Left ventricle myocardium inferior (tissue), 1 donor: ENCODE measurements at places on chromosomes 7 and 10. TPM values are rescaled to one million over a fixed set of nuclear protein-coding genes. Genes with fewer than 3 reads are reported as not detected.
A peak's percentile ranks its signal among the peaks of the same experiment; 100 is the strongest.

GRCh38 chr7:134452419-134452838 lies 6.5 kb downstream of the AKR1B1 start:
- DNase-seq = peak; percentile 54
- H3K4me3 ChIP-seq = no peak overlapping the region
- H3K27ac ChIP-seq = peak overlapping the region; percentile 76
- H3K4me1 ChIP-seq = peaks cover 76% of the 10 kb centered on the region
- no peaks in the 10 kb centered on the region for H3K27me3 ChIP-seq

DNA sequence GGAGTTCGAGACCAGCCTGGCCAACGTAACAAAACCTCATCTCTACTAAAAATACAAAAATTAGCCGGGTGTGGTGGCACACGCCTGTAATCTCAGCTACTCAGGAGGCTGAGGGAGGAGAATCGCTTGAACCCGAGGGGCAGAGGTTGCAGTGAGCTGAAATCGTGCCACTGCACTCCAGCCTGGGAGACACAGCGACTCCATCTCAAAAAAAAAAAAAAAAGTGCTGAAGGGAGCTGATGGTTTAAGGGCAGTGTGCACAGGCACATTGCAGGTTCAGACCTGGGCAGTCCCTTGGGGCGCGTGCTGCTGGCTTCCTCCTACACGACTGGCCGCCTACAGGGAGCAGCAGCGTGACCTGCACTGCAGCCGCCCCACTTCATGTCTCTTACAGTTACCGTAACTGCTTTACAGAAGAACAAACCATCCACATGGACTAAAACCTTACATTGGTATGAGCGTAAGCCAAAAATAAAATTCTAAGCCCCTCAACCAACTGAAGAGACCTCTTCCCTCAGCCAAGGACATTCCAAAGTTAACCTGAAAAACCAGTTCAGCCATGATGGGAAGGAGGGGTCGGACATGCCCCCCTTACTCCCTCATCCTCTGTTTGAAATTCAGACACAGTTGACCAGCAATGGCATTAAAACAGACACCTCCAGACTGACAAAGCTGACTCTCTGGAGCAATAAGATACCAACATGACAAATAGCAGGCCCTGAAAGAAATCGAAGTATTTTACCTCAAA lies 262.2 kb downstream of the ZMYND11 start:
- H3K27ac ChIP-seq = peak overlapping the region; percentile 70
- H3K4me1 ChIP-seq = peaks cover 37% of the 10 kb centered on the region
- no peak overlapping the region for H3K4me3 ChIP-seq
- H3K36me3 ChIP-seq = peaks cover 11% of the 10 kb centered on the region
- no peaks in the 10 kb centered on the region for H3K27me3 ChIP-seq

DNA sequence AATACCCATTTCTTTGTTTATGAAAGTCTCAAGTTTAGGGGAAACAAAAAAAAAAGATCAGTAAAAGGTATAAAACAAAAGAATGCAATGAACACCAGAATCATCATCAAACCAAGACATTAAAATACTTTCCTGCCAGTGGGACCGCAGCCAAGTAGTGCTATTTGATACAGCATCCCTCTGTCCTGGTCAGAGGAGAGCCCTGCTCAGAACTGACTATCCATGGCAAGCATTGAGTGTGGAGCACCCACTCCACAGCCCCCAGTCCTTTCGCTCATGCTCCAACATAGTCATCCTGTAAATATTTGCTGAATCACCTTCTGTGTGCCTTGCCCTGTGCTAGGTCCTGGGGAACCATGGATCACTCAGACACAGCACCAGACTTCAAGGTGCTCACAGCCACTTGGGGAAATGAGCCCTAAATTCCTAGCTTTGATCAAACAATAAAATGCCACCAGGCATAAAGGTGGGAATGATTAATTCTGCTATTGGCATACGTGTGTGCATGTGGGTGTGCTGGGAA lies 213.6 kb upstream of the TBX20 start:
- H3K4me3 ChIP-seq = no peak overlapping the region
- no peaks in the 10 kb centered on the region for H3K36me3 ChIP-seq
- no peak for DNase-seq
- peak overlapping the region; percentile 90 for H3K27ac ChIP-seq

- H3K4me1 ChIP-seq = peaks cover 62% of the 10 kb centered on the region
- peak overlapping the region; percentile 89 for H3K4me3 ChIP-seq
- no peak for DNase-seq
- H3K27me3 ChIP-seq = no peaks in the 10 kb centered on the region
- H3K36me3 ChIP-seq = no peaks in the 10 kb centered on the region
Measured at GRCh38 chr7:98281757-98282606, 496 bp downstream of the BRI3 start.

DNA sequence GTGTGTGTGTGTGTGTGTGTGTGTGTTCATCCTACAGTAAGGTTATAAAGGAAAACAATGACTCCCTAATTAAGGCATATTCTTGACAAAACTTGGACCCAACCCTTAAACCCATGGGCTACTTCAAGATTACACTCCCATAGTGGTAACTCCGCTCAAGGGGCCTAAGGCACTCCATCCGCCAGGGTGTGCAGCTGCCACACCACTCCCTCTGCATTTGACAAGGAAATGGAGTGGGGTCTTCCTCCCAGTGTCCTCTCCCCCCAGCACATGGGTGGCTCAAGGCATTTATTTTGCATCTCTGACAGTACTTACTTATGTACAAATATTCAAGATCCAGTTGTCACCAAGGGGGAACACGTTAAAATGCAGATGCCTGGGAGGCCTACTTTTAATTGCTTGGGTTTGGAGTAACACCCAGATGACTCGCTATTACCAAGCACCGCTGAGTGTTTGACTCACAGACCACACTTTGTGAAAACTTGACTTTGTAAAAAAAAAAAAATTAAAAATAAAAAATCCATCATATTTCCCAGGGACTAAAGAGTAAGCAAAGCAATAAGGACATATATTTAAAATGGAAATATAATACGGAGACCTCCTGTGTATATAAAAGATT lies 53.0 kb upstream of the AGR3 start:
- H3K27me3 ChIP-seq = no peaks in the 10 kb centered on the region
- H3K4me1 ChIP-seq = no peaks in the 10 kb centered on the region
- H3K4me3 ChIP-seq = no peak overlapping the region
- no peaks in the 10 kb centered on the region for H3K36me3 ChIP-seq
- DNase-seq = no peak

- H3K27me3 ChIP-seq = peaks cover 100% of the 10 kb centered on the region
- H3K36me3 ChIP-seq = no peaks in the 10 kb centered on the region
- peaks cover 51% of the 10 kb centered on the region for H3K4me1 ChIP-seq
- no peak for DNase-seq
Measured at GRCh38 chr7:27242555-27243339, at the start of gene EVX1. Gene EVX1 (plus strand): TSS chr7:27242802. CDS start chr7:27243031, 229 bp downstream.

DNA sequence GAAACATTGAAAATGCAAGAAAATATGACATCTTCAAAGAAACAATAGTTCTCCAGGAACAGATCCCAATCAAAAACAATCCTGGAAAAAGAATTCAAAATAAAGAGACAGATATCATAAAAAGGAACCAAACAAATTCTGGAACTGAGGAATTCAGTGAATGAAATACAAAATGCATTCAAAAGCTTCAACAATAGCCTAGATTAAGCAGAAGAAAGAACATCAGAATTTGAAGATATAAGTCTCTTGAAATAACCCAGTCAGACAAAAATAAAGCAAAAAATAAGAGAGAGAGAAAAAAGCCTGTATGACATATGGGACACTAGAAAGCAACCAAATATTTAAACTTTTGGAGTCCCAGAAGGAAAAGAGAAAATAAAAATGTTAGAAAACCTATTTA lies 60.3 kb downstream of the MINPP1 start:
- peaks cover 14% of the 10 kb centered on the region for H3K27me3 ChIP-seq
- no peaks in the 10 kb centered on the region for H3K36me3 ChIP-seq
- DNase-seq = no peak
- no peak overlapping the region for H3K4me3 ChIP-seq

DNA sequence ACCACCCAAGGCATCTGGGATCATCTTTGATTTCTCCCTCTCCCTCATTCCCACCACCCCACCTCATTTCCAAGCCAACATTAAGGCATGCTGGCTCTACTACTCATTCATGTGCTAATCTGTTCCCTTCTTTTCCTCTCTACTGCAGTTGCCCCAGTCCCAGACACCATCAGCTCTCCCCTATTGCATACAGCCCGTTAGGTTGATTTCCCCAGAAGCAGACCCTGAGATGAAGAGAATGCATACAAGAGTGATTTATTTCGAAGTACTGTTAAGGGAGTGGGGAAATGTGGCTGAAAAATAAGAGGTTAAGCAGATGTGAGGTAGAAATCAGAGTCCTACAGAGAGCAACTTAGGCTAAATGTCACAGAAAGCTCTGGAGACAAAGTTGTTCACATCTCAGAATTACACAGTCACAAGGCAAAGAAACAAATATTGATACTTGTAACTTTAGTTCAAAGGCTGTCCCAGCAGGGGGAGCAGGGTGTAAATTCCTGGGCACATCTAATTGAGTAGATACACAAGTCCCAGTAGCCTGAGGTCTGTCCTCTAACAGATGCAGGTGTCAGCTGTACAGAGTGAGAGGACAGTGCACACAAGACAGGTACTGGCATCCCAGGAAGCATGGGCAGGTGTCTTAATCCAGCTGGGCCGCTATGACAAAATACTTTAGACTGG lies 20.9 kb downstream of the AKR1D1 start:
- H3K4me1 ChIP-seq = no peaks in the 10 kb centered on the region
- no peak for DNase-seq
- H3K27me3 ChIP-seq = no peaks in the 10 kb centered on the region
- H3K36me3 ChIP-seq = no peaks in the 10 kb centered on the region

- no peaks in the 10 kb centered on the region for H3K4me1 ChIP-seq
- H3K4me3 ChIP-seq = no peak overlapping the region
- H3K27ac ChIP-seq = no peak overlapping the region
- H3K27me3 ChIP-seq = no peaks in the 10 kb centered on the region
Measured at GRCh38 chr7:102421706-102422240, 11.6 kb upstream of the ORAI2 start.

- H3K4me3 ChIP-seq = no peak overlapping the region
- DNase-seq = no peak
- peaks cover 18% of the 10 kb centered on the region for H3K4me1 ChIP-seq
- H3K27me3 ChIP-seq = no peaks in the 10 kb centered on the region
- peaks cover 30% of the 10 kb centered on the region for H3K36me3 ChIP-seq
Measured at GRCh38 chr7:140679186-140679585, 6.4 kb downstream of the ADCK2 start.

DNA sequence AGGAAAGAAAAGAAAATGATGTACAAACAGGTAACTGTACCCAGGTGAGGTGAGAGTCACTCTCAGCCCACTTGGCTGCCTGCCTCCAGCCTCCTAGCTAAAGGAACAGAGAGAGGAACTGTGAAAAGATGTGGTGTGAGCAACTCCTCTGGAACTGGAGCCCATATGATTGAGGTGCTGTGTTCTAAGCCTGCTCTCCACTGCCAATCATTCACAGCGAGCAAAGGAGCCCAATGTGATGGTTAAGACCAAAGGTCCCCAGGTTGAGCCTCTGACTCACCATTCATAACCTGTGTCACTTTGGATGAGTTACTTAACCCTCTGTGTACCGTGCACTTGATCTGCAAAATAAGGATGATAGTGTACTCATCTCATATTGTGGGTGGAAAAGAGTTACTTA lies 868.1 kb upstream of the AUTS2 start:
- H3K27me3 ChIP-seq = peaks cover 68% of the 10 kb centered on the region
- H3K4me3 ChIP-seq = no peak overlapping the region
- DNase-seq = no peak
- no peak overlapping the region for H3K27ac ChIP-seq

- no peaks in the 10 kb centered on the region for H3K27me3 ChIP-seq
- peak overlapping the region; percentile 97 for H3K27ac ChIP-seq
- H3K4me3 ChIP-seq = peak overlapping the region; percentile 96
- DNase-seq = no peak
- H3K4me1 ChIP-seq = peaks cover 61% of the 10 kb centered on the region
- H3K36me3 ChIP-seq = no peaks in the 10 kb centered on the region
Measured at GRCh38 chr10:95291365-95292039, 699 bp upstream of the PDLIM1 start.

DNA sequence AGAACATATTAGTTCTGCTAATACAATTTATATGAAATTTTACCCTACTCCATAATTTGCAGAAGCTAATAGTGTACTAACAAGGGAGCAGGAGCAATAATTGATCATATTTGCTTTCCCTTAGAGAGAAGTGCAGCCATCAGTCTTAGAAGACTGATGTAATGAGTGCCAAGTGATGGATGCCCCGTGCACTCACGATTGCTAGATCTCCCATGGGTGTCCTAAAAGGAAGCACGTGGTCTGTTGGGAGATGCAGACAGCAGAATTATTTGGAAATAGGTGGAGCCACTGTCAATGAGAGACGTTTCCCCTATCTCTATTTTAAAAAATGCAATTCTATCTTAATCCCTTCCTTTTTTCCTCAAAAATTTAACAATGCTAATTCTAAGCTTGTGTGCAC lies 772.2 kb upstream of the C7orf33 start:
- no peaks in the 10 kb centered on the region for H3K36me3 ChIP-seq
- H3K4me1 ChIP-seq = no peaks in the 10 kb centered on the region
- H3K4me3 ChIP-seq = no peak overlapping the region

- H3K4me1 ChIP-seq = no peaks in the 10 kb centered on the region
- no peak overlapping the region for H3K27ac ChIP-seq
- H3K36me3 ChIP-seq = no peaks in the 10 kb centered on the region
- H3K27me3 ChIP-seq = peaks cover 17% of the 10 kb centered on the region
- no peak for DNase-seq
Measured at GRCh38 chr10:89916468-89917215, 215.3 kb downstream of the KIF20B start.

GRCh38 chr10:69807122-69807521 lies 5.4 kb downstream of the COL13A1 start:
- H3K27ac ChIP-seq = no peak overlapping the region
- no peak for DNase-seq
- no peak overlapping the region for H3K4me3 ChIP-seq
- peaks cover 10% of the 10 kb centered on the region for H3K4me1 ChIP-seq

DNA sequence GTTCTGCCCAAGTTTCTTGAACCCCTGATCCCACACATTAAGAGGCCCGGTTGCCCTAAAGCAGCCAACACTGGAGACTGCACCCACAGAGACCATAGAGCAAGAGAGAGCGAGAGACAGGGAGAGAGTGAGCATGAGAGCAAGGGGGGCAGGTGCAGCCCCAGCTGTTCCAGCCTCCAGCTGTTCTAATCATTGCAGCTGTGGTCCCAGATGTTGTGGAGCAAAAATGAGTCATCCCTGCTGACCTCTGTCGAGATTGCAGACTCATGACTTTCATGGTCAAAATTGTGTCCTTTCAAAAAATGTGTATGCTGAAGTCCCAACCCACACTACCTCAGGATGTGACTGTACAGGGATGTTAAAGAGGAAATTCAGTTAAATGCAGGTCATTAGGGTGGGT lies 143.9 kb upstream of the FRMD4A start:
- H3K27ac ChIP-seq = no peak overlapping the region
- peaks cover 7% of the 10 kb centered on the region for H3K4me1 ChIP-seq
- H3K36me3 ChIP-seq = no peaks in the 10 kb centered on the region
- DNase-seq = peak; percentile 24
- peaks cover 17% of the 10 kb centered on the region for H3K27me3 ChIP-seq

GRCh38 chr10:49207113-49207512 lies 18.9 kb upstream of the TMEM273 start:
- H3K4me3 ChIP-seq = no peak overlapping the region
- no peak for DNase-seq
- peak overlapping the region; percentile 44 for H3K27ac ChIP-seq
- H3K4me1 ChIP-seq = peaks cover 4% of the 10 kb centered on the region
- H3K27me3 ChIP-seq = no peaks in the 10 kb centered on the region
- H3K36me3 ChIP-seq = no peaks in the 10 kb centered on the region

The DPY19L1 gene
- 28.5 TPM for total RNA-seq

The OGA gene
- total RNA-seq = 96.3 TPM

The ZNF37A gene
- 8.9 TPM for total RNA-seq

The ADAM12 gene
- total RNA-seq = 0.27 TPM

The RAMP3 gene
- 30.7 TPM for total RNA-seq

The PLXDC2 gene
- total RNA-seq = 16.6 TPM

The MYPN gene
- total RNA-seq = 124 TPM
